ENCODE measurements at places on chromosomes 4 and X. TPM values are rescaled to one million over a fixed set of nuclear protein-coding genes. Genes with fewer than 3 reads are reported as not detected.

DNA sequence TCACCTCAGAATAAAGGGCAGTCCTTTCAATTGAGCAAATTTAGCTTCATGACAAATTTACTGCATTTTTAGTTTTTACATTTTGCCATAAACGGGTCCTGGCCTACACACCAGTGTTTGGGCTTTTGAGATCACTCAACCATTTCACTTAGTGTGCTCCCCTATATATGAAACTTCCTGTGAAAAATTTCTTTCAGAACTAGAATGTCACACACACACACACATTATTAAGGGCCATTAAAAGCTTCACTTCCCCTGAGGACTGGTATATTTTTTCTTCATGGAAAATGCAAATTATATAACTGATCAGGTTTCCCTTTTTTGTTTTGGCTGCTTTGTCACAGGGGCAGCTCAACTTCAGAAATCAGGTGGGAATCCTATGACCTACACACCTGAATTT, 206.5 kb downstream of the ENOX2 start:
- no peaks in the 10 kb centered on the region for H3K27me3 ChIP-seq
- H3K4me3 ChIP-seq = no peak overlapping the region
- DNase-seq = no peak
- no peak overlapping the region for H3K27ac ChIP-seq
- no peaks in the 10 kb centered on the region for H3K36me3 ChIP-seq
- H3K4me1 ChIP-seq = peaks cover 3% of the 10 kb centered on the region

Gene HPRT1
- 16.7 TPM for total RNA-seq

DNA sequence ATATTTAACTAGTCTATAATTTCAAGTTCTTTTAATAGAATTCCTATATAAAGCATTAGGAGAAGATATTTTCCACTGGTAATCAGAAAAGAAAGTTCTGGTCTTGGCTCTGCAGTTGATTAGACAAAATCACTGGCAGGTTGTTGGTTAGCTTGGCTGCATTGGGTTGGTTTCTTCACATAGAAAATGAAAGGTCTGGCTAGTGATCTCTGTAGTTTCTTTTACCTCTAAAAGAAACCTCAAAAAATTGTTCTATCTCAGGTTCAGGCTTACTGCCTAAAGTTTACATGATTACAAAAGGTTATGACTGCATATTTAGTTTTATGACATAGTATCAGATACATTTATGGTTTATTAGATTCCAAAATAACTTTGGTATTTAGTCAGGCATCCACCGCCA, 95.8 kb upstream of the NAP1L5 start:
- no peak overlapping the region for H3K4me3 ChIP-seq
- DNase-seq = no peak
- no peaks in the 10 kb centered on the region for H3K27me3 ChIP-seq
- H3K27ac ChIP-seq = no peak overlapping the region
- H3K4me1 ChIP-seq = peaks cover 1% of the 10 kb centered on the region

GRCh38 chr4:126583509-126583908, 1049.2 kb upstream of the INTU start:
- H3K27ac ChIP-seq = no peak overlapping the region
- no peaks in the 10 kb centered on the region for H3K36me3 ChIP-seq
- no peak for DNase-seq
- H3K4me1 ChIP-seq = peaks cover 5% of the 10 kb centered on the region

DNA sequence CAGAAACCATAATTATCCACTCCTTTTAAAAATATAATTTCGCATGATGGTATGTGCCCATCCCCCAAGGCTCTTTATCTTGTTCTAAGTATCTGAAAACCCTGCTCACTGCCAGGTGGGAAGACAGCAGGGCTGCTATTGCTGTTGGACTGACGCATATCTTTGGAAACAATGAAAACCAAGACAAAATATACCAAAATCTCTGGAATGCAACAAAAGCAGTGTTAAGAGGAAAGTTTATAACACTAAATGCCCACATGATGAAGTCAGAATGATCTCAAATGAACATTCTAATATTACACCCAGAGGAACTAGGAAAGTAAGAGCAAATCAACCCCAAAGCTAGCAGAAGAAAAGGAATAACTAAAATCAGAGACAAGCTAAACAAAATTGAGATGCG, 162.0 kb downstream of the FAM47B start:
- no peaks in the 10 kb centered on the region for H3K4me1 ChIP-seq
- H3K36me3 ChIP-seq = no peaks in the 10 kb centered on the region
- H3K4me3 ChIP-seq = no peak overlapping the region

- no peaks in the 10 kb centered on the region for H3K36me3 ChIP-seq
- peaks cover 6% of the 10 kb centered on the region for H3K27me3 ChIP-seq
- no peak overlapping the region for H3K4me3 ChIP-seq
- no peak overlapping the region for H3K27ac ChIP-seq
Observed at GRCh38 chrX:15866147-15866546, 11.5 kb upstream of the AP1S2 start.

Gene TRIM75
- total RNA-seq = not detected

Gene LRP2BP
- 0.17 TPM for total RNA-seq

- no peaks in the 10 kb centered on the region for H3K36me3 ChIP-seq
- DNase-seq = no peak
- peak overlapping the region; percentile 21 for H3K27ac ChIP-seq
- H3K4me1 ChIP-seq = no peaks in the 10 kb centered on the region
- no peak overlapping the region for H3K4me3 ChIP-seq
Observed at GRCh38 chr4:3879681-3880614, 113.8 kb downstream of the ADRA2C start.

GRCh38 chr4:66629927-66630326, 915.4 kb downstream of the CENPC start:
- H3K4me1 ChIP-seq = no peaks in the 10 kb centered on the region
- no peaks in the 10 kb centered on the region for H3K27me3 ChIP-seq
- no peak for DNase-seq
- no peaks in the 10 kb centered on the region for H3K36me3 ChIP-seq
- H3K4me3 ChIP-seq = no peak overlapping the region
